ENCODE measurements at places on chromosomes 7 and 10.

GRCh38 chr10:124422742-124423141, 4.0 kb upstream of the OAT start:
- no peak for DNase-seq

DNA sequence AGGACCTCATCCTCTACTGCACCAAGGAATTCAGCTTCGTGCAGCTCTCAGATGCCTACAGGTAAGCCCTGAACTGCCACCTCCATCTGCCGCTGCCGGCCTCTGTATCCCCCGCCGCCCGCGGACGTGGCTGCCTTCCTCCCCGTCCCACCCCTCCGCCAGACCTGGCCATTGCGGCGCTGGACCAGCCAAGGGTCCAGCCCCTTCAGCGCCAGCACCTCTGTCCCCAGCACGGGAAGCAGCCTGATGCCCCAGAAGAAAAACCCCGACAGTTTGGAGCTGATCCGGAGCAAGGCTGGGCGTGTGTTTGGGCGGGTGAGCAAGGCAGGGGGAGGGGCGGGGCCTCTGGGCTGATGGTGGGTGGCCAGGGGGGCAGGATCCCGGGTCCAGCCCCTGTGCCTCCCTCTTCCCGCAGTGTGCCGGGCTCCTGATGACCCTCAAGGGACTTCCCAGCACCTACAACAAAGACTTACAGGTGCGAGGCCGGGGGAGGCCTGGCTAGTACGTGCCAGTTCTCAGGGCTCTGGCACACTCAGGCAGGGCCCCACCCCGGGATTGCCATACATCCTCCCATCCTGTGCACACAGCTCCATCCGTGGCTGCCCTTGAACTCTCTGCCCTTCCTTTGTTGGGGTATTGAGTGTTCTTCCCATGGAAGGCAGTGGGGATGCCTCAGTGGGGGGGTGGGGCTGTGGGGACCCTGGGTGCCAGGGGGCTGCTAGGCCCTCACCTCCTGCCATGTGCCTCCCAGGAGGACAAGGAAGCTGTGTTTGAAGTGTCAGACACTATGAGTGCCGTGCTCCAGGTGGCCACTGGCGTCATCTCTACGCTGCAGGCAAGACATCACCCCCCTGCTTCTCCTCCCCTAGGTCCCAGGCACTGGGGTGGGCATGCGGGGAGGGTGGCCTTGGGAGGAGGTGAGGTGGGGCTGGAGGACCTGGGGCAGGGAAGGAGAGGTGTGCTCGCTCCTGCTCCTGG, 13.5 kb downstream of the ASL start:
- no peak for DNase-seq

DNA sequence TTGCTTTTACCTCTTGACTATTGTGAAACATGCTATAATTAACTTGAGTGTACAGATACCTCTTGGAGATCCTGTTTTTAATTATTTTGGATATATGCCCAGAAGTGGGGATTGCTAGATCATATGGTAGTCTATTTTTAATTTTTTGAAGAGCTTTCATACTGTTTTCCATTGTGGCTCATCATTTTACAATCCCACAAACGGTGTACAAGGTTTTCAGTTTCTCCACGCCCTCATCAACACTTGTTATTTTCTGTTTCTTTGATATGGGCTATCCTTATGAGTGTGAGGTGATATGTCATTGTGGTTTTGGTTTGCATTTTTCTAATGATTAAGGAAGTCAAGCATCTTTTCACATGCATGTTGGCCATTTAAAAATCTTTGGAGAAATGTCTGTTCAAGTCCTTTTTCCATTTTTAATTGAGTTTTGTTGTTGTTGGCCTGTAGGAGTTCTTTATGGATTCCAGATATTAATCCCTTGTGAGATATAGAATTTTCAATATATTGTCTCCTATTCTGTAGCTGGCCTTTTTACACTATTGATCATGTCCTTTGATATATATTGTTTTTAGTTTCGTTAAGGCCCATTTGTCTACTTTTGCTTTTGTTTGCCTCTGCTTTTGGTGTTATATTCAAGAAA, 7.5 kb downstream of the AGK start:
- peak; percentile 43 for DNase-seq

- no peak for DNase-seq
Observed at GRCh38 chr10:30493609-30494530, 59.9 kb downstream of the MAP3K8 start.

DNA sequence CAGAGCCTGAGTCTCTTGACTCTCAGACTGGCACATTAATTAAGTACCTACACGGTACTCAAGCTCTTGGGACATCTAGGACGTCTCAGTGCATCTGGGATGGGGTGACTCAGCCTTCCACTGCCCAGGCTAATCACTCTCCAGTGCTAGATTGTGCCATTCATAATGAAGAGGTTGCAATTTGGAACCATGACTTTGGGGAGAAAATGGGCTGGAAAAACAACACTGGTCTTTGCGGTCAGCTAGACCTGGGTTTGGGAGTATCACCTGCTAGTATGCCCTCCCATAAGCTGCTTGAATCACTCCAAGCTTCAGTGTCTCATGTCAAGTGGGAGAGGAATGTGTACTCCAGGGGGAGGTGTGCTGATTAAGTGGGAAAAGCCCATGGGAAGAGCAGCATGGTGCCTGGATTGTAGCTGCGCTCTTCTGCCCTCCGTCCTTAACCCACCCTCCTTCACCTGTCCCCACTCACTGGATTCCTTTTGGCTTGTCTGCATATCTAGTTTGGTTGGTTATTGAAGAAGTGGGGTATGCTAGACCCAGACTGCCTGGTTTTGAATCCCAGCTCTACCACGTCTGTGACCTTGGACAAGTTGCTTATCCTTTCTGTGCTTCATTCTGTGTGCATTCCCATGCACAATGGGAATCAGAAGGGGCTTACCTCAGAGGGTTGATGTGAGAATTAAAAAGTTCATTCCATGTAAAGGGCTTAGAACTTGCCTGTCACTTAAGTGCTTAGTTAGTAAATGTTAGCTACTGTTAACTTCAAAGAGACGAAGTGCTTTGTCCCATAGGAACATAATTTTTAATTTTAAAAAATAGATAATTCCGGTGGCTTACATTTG, 3.8 kb downstream of the NFE2L3 start:
- no peak for DNase-seq

DNA sequence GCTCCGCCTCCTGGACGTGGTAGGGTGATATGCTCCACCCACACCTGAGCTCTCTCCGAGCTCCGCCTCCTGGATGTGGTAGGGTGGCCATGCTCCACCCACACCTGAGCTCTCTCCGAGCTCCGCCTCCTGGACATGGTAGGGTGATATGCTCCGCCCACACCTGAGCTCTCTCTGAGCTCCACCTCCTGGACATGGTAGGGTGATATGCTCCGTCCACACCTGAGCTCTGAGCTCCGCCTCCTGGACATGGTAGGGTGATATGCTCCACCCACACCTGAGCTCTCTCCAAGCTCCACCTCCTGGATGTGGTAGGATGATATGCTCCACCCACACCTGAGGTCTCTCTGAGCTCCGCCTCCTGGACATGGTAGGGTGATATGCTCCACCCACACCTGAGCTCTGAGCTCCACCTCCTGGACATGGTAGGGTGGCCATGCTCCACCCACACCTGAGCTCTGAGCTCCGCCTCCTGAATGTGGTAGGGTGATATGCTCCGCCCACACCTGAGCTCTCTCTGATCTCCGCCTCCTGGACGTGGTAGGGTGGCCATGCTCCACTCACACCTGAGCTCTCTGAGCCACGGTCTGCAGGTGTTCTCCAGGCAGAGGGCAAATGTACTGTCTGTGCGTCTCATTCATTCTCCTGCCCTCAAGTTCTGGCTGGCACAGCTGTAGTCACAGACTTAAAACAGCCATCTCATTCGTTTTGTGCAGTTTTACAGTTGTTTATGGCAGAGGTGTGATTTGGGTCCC, 252.4 kb downstream of the DIP2C start:
- DNase-seq, result no peak

DNA sequence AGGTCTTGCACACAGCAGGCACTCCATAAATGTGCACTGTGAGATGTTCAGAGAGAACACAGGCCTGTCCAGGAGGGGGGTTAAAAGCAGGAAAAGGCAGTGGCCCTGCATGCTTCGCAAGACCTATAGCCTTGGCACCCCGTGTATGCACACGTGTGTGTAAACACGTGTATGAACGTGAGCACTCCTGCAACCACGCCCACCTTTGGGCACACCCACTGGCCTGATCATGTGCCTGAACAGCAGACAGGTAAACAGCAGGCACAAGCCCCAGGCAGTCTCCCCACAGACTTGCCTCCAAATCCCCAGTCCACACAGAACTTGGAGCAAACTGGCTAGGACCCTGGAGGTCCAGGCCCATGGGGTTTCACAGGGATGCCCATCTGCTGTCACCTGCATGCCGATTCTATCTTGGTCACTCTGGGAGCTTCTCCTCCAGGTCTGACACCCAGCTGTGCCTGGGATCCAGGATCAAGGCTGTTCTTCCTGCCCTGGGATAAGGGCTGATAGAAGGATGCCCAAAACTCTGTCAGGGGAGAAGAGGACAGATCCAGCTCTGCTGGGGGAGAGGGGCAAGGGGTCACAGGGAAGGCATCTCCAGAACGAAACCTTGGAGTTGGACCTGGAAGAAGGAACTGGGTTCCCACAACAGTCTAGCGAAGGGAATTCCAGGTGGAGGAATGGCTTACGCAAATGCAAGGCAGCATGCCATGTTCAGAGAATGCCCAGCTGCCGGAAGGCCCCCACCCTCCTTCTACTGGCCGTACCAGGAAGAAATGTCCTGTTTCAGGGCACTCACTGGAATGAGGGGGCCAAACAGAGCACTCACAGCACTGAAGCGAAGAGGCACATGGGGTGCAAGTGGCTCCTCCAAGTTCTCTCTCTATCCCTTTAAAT, 14.3 kb upstream of the ZMIZ1 start:
- peak; percentile 52 for DNase-seq

DNA sequence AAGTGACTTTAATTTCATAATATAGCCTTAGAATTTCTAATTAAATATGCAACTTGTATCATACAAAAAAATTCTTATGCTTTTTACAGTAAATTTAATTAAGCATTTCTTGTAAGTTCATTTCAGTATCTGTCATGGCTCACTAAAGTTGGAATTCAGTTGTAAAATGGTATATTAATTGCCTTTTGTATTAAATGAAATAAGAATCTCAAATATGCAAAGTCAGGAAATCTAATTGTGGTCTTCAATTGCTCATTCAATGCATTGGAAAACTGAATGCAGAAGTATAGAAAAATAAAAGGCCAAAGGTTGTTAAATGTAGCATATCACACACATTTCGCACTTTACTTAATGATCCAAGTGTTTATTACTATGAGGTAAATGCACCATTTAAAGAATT, 189.5 kb downstream of the PHF14 start:
- DNase-seq, result no peak

DNA sequence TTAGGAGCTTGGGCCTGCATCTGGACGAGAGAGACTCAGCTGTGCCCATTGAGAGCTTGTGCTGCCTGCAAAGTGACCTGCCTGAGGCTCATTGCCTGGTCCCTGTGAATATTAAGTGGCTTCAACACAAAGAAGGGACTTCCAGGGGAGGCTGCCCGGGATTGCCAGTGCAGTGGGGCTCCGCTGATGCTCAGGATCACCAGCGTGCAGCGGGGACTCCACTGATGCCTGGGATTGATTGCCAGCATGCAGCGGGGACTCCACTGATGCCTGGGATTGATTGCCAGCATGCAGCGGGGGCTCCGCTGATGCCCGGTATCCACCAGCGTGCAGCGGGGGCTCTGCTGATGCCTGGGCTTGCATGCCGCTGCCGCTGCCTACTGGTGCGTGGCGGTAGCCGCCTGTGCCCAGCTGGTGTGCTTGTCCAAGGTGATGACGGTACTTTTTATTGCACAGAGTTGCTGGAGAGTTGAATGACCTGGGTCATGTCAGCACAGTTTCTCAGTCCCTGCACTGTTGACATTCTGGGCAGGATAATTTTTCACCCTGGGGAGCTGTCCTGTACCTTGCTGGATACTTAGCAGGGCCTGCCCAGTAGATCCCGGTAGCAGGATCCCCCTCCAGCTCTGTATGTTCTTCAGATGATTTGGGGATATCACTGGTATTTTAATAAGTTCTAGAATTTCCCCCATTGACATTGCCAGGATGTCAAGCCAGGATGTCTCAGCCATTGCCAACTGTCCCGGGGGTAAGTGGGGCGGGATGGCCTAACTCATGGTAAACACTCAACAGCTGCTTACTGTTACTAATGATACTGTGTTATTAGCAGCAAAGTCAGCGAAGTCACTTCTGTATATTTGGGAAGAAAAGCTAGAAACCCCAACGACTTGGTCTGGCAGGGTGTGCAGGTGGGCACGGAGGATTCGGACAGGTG, 13.0 kb downstream of the DOCK1 start:
- no peak for DNase-seq

DNA sequence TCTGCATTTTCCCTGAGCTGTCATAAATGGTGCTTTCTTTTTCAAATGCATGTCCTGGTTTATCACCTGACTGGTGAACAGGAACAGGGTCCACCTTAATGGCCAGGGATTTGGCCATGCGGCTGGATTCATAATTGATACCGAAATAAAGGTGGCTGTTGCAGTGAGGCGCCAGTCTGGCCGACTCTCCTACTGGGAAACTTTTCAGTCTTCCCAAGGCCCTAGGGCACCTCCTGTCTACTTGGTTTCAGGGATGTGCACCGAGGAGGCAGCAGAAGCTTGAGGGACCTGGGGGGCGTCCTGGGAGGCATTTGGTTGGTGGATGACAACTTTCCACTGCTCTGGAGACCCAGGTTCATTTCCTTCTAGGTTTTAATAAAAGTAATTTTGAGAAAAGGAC, 46.4 kb upstream of the FIGNL1 start:
- DNase-seq, result no peak

- DNase-seq, result no peak
Observed at GRCh38 chr7:46229409-46229808, 308.3 kb upstream of the IGFBP3 start.

DNA sequence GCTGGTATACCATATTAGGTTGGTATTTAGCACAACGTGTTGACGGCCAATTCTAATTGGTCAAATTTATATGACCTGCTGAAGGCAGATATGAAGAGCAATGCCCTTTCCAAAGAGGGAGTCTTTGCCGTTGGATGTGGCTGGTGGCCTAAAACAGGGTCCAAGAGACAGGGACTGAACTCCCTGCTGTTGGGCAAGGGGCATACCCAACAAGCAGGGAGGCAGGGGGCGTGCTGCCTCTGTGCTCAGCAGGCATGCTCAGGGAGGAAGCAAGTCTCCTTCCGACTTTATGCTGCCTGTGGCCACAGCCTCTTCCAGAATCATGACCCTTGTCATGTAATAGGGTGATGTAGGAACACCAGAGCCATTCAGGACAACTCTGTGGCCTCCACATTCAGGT, 167.7 kb upstream of the NPVF start:
- no peak for DNase-seq

GRCh38 chr7:28625432-28625831, 213.1 kb downstream of the CREB5 start:
- no peak for DNase-seq

GRCh38 chr10:110724116-110724921, 80.2 kb downstream of the RBM20 start:
- peak; percentile 9 for DNase-seq

- DNase-seq, result no peak
Observed at GRCh38 chr7:22733761-22734160, 6.8 kb downstream of the IL6 start.

DNA sequence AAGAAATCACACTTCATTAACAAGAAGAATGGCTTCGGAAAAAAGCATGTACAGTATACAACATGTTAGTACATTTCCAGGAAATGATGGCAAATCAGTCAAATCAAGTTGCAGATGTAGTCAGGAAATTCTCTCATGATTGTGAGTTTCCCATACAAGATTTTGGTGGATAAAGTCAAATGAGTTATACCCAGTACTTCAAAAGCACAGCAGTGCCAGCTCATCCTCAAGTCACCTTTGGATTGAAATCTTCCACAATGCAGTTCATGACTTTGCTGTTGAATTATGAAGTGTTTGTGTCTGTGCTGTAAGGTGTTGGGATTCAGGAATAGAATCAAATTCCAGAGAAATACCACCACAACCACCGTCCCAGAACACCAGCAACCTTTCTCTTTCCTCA, 301.3 kb upstream of the BMPER start:
- no peak for DNase-seq
